ENCODE measurements at places on chromosomes 4 and X.
A peak's percentile ranks its signal among the peaks of the same experiment; 100 is the strongest.

DNA sequence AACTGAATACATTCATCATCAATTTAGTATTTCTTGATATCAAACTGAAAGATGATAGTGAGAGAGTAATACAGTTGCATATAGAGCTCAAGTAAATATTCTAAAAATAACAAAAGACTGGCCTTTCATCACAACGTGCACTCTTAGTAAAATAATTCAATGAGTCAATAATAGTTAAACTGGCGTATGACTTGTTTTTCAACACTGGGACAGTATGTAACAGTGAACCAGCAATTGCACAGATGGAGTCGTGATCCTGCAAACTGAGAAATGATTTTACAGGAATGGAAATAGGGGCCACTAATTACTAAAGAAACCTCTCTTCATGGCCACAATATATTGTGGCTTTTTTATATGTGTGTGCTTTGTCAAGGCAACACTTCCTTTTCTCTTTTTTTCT is 137.4 kb downstream of the SLC4A4 start:
- no peak for DNase-seq

DNA sequence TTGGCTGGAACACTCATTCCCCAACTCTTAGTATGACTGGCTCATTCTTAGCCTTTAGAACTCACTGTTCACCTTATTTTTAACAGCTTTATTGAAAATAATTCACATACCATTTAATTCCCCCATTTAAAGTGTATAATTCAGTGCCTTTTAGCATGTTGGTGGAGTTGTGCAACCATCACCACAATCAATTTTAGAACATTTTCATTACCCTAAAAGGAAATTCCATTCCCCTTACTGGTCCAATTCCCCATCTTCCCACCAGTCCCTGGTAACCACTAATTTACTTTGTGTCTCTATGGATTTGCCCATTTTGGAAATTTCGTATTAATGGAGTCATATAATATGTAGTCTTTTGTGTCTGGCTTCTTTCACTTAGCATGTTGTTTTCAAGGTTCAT is 19.7 kb downstream of the NHSL2 start:
- DNase-seq = no peak

DNA sequence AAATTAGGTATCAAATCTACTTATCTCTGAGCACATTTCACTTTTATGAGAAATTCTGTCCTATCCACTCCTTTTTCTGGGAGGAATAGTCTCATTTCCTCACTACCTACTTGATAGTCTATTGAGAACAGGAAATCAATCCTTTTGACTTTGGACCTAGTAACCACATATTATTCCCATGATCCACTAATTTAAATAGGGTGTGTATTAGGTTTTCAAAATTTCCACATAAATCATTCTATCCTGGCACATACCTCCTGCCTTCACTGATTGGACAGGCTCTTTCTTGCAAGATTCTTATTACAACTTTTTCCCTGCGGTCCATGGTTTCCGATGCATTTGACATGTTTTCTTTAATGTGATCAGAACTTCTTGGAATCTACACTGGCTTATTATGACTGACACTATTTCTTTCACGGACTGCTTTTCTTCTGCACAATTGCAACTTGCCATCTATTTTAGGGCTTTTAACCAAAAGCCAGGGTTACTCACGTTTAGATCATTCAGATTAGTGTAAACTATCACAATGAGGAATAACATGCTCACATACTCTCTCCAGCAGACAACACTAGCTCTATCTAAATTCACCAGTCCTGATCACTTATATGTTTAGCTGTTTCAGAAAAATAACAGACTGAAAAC is 419.9 kb upstream of the SLIT2 start:
- no peak for DNase-seq

DNA sequence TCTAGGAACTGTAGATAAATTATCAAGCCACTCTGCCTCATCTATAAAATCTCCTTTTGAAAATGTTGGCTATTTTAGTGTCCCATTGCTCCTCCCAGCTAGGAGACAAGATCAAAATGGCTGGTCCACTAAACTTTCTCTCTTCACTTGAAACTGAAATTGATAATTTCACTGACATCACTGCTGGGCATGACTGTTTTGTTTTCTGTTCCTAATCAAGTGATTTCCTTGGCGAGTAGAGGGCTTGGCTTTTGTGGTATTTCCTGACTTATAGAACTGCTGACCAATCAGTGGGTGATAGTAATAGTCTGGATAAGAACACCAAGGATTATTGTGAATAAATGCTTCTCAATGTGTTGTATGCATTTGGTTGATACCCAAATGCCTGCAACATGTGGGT is 2152.9 kb downstream of the ARAP2 start:
- DNase-seq = no peak

- no peak for DNase-seq
Measured at GRCh38 chr4:67988991-67989390, 25.7 kb upstream of the TMPRSS11A start.

GRCh38 chr4:142202404-142203332 is 566.3 kb downstream of the IL15 start:
- DNase-seq = no peak

DNA sequence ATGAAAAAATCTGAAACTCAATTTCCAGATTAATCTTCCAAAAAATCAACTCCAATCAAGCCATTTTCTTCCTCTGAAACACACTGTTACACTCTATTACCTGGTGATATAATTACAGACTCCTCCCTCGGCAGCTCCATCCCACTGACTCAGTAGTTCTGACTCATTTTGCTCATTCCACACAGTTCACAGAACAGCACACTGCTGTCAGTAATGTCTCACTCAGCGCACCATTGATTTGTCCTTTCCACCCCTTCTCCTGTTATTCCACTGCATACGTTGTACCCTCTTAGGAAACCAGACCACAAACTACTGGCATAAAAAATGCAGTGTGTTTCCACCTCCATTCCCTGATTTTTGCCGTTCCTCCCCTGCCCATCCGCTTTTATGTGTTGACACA is 212.7 kb downstream of the SLIT2 start:
- no peak for DNase-seq

- DNase-seq = no peak
Measured at GRCh38 chr4:112296949-112297880, at the start of gene ALPK1. Gene ALPK1, plus strand, starts transcription at chr4:112297369.

DNA sequence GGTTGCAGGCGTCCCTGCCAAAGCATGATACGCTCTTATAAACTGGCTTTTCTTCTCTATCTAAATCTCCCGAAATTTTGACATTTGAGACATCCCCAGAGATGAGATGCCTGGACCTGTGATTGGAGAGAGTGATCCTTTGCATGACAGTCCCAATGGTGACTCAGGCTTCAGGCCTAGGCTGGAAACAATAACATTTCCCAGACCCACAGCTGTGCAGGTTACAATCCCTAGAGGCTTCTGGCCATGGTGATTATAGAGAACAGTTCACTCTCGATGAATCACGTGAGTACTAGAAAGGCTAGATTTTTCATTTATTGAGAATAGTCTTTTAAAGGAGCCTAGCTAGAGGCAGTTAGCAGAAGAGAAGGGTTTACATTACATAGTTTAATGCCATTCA is 75.9 kb downstream of the SPATA18 start:
- no peak for DNase-seq

GRCh38 chr4:72997409-72997808 is 72.1 kb downstream of the COX18 start:
- no peak for DNase-seq

DNA sequence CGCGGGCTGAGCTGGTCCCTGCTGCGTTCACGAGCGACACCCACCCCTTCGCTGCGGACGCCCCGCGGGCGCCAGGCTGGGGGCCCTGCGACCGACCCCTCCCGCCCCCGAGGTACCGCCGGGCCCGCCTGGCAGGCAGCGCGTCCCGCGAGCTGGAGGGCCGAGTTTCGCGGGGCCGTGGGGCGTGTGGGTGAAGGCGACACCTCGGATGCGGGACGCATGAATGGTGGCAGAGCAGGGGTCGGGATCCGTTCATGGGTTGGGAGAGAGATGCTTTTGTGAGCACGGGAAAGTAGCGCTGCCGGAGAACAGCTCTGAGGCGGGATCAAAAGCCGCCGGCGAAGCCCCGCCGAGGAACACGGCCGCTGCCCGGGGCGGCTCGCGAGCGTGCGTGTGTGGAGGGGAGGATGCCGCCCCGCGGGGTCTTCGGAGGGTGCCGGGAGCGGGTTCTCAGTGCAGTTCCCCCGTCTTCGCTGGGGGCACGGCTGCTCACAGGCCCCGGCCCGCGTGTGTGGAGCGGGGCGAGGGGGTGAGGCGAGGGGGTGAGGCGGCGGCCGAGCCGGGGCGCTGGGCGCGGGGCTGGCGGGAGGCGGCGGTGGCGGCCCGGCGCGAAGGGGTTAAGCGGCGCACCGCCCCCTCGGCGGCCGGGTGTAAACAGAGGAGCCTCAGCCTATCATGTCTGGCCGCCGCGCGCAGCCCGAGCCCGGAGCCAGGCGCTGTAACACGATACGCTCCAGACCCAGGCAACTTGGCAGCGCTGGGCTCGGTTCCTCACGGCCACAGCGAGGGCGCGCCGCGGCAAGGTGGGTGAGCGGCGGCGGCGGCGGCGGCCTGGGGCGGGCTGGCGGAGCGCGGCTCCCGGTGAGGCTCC is 205.3 kb downstream of the TENM3 start:
- DNase-seq = peak; percentile 79

- no peak for DNase-seq
Measured at GRCh38 chr4:81606166-81606565, 134.5 kb upstream of the RASGEF1B start.

- no peak for DNase-seq
Measured at GRCh38 chr4:85769009-85769408, 294.1 kb downstream of the ARHGAP24 start.

- DNase-seq = no peak
Measured at GRCh38 chr4:23332313-23332712, 557.5 kb downstream of the PPARGC1A start.

GRCh38 chrX:97494756-97495372 is 611.2 kb downstream of the RPA4 start:
- no peak for DNase-seq

DNA sequence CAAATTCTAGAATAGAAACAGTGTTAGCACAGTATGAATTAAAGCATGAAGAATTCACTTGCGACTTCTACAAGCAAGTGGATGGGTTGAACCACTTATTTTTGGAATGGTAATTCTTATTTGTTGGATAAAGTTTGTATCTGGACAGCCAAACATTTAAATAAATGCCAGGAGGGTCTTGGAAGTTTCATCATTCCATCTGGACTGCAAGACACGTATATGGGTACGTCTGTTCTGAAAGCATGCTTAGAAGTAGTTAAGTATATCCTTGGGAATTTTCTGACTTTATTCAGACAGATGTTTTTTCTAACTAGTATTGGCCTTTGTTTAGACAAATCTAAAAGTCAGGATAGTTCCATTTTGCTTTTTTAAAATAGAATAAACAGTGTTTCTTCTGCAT is 77.5 kb upstream of the CASK start:
- DNase-seq = no peak

DNA sequence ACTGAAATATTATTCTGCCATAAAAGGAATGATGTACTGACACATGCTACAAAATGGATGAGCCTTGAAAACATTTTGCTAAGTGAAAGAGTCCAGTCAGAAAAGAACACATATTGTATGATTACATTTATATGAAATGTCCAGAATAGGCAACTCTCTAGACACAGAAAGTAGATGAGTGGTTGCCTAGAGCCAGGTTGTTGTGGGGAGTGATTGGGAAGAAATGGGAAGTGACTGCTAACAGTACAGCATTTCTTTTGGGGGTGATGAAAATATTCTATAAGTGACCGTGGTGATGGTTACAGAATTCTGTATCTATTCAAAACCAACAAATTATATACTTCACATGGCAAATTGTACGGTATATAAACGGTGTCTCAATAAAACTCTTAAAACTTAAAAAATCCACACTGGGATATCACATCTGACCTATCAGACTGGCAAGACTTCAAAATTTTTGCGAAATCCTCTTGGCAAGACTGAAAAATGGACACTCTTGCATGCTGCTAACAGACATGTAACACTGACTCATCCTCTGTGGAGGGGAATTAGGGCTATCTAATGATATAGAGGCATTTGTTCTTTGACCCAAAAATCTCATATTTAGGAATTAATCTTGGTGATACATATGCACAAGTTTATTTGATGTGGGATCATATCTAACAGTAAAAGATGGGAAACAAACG is 71.8 kb downstream of the FAM13A start:
- DNase-seq = no peak

DNA sequence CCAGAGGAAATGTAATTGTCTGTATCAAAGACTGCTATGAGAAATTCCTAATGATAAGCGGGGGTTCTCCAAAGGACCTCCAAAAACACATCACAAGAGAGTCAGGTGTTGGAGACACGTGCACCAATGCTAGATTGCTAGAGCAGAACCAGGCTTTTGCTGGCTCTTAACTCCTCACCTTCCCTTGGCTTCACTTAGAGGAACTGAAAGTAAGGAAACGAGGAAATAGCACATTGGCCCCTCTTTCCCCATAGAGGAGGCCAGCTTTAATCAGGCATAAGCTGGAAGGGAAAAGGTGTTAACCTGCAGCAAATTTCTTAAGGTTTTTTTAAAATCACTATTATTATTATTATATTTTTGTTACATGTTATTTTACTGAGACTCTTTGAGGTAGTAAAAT is 13.6 kb downstream of the OTC start:
- no peak for DNase-seq

DNA sequence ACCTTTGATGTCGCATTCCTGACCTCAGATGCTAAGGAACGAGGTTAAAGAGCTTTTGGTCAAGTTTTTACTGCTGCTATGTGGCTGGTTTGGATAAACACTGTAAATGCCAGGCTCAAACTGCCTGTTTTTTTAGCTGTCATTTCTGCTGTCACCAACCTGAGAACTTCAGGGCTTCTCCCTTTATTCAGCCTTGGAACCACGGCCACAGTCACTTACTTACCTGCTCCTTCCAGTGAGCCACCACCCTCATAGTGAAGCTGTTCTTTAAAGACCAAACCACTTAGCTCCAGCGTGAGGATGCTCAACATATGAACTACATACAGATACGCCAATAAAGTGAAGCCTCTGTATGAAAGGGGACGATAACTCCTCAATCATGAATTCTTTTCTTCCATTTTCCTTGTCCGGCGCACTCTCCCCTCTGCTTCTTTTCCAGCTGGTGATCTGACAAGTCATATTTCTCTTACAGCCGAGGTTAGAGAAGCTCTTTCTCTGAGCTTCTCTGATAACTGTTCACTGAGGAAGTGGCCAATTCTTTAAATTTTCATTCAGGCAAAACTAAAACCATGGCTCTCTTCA is 152.8 kb upstream of the ANK2 start:
- DNase-seq = no peak

GRCh38 chr4:83329521-83330110 is 5.0 kb downstream of the HPSE start:
- DNase-seq = no peak

DNA sequence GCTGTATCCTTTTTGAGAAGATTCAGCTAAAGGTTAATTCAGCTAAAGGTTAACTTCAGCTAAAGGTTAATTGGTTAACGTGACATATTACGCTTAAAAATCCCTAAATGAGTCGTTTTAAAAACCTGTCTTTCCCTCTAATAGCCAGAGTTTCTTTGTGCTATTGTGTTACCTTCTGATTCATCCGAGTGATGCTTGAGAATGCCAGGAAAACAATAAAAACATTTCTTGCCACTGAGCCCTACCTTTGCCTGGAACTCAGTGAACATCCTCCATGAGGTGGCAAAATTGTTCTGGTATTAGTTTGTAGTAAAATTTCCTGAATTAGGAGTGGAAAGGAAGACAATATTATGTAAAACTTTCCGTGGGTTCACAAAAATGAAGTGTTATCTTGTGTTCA is 13.7 kb upstream of the TMPRSS11E start:
- DNase-seq = no peak

Measured in NCI-H1105 treated with DMSO at 0.1 percent for 48 hours (cell line).